ENCODE measurements at places on chromosomes 1 and 21.

DNA sequence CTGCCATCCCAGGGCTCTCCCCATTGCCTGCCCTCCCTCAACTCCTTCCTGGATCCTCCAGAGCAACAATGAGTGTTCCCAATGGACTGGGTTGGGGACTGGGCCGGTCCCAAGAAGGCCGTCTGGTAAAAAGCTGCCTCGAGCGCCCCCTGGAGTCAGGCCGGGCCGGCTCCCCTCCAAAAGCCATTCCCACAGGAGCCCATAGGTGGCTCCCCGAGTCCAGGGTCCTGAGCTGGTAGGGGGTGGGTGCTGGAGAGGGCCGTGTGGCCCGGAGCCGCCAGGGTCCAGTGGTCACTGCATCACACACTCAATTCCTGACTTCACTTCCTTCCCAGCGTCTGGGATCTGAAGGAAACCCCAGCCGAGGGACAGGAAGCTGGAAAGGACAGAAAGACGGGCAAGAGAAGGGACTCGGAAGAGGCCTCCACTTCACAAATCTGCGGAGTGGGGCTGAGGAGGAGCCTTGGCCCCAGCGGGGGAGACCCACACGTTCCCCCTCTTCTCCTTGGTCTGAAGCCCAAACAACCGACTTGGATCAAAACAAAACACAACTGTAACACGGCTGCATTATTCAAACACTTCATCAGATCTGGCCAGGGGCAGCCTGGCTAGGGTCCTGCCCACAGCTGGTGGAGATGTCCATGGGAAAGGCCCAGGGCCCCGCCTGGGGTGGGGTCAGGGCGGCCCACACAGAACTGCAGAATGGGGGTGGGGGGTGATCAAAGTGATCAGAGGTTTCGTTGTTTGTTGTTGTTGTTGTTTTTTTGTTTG is 10.9 kb upstream of the ALDH4A1 start:
- DNase-seq: peak; percentile 65

DNA sequence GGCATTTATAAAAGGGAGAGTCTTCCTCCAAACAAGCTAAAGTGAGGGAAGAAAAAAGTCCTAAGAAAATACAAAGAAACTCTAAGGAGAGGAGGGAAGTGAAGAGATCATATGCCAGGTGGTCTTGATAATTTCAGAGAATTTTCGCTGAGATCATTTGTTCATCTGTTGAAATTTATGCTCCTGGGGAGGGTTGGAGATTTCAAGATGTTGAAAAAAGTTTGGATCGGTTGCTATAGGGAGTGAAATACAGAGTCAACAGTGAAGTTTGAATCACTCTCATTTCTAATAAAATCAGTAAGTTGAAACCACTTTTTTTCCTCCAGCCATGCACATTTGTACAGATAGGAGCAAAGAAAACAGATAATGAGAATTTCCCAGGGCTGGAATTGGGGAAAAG is 299.1 kb upstream of the ADAMTS5 start:
- DNase-seq: no peak

DNA sequence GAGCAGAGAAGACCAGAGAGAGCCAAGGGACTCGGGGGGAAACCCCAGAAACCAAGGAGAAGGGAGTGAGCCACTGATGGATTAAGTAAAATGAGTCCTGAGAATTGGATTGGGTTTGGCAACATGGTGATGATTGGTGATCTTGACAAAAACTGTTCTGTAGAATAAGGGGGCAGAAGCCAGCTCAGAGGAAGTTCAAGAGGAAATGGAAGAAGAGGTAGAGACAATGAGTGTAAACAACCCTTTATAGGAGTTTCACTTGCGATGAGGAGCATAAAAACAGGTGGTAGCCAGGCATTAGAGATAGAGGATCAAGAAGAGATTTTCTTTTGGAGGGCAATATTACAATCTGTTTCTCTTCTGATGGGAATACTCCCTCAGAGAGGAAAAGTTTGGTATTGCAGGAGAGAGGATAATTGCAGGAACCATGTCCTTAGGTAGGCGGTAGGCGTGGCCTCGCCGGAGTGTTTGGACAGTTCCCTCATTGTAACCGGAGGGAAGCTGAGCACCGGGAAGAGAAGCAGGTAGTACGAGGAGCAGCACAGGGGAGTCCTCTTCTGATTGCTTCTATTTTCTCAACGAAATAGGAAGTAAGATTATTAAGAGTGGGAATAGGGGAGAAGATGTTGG is 68.4 kb upstream of the TENT5C start:
- no peak for DNase-seq

GRCh38 chr21:46621457-46622182 is 13.9 kb upstream of the PRMT2 start:
- no peak for DNase-seq

DNA sequence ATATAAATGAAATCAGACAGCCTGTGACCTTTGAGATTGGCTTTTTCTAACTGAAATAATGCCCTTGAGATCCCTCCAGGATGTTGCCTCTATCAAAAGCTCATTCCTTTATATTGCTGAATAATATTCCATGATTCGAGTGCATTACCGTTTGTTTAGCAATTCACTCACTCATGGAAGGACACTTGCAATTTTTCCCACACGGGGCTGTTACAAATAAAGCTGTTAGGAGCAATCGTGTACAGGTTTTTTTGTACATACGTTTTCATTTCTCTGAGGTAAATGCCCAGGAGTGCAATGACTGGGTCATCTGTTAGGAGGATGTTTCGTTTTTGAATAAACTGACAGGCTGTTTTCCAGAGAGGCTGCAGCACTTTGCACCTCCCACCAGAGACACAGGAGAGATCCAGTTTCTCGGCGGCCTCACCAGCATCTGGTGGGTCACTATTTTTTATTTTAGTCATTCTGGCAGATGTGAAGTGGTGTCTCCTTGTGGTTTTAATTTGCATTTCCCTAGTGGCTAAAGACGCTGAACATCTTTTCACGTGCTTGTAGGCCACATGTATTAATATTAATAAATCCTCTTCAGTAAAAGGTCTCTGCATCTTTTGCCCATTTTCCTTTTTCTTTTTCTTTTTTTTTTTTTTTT is 11.0 kb downstream of the PRDM15 start:
- no peak for DNase-seq

GRCh38 chr1:9724706-9725476 is 73.4 kb downstream of the PIK3CD start:
- DNase-seq: peak; percentile 63

- DNase-seq: no peak
Measured at GRCh38 chr1:242178924-242179708, 180.2 kb upstream of the MAP1LC3C start.

GRCh38 chr21:29674343-29674742 is 265.5 kb downstream of the GRIK1 start:
- no peak for DNase-seq

DNA sequence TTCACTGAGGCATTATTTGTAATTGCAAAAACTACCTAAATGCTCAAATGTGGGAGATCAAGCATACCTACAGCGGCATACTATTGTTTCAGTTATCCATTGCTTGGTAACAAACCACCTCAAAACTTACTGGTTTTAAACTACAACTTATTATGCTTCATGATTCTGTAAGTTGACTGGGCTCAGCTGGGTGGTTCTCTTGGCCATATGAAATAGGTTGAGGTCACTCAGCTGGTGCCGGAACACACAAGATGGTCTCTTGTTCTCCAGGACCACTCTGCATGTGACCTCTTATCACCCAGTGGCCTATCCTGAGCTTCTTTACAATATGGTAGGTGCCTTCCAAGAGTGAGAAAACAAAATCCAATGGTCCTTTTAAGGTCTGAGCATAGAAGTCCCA is 195.4 kb upstream of the FGGY start:
- no peak for DNase-seq

DNA sequence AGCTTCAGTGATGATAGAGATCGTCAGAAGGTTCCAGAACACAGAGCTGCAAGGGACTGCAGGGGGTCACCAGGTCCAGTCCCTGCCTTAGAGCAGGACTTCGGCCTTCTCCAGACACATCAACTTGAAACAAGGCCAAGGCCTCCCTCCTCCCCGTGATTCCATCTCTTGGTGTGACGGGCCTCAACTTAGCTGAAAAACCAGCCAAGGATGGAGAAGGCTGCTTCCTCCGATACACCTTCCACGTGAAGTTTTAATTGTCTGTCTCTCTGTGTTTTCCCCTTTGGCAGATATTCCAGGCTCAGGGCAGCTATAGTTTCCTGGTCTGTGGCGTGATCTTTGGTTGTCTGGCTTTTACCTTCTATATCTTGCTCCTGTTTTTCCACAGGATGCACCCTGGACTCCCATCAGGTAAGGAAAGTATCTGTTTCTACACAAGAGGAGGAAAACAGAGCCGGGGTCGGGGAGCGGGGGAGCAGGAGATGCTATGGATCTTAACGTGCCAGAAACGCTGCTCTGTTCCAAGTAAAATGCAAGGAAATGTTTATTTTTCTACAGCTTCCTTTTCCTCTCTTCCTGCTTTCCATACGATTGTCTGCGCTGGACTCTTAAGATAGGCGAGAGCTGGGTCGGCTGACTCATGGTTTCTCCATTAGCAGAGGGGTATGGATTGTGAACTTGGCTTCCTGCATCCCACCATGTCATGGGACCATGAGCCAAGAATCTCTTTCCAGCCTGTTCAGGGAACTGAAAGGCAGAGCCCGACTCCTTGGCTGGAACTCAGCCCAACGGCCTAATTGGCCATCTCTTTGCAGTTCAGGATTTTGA is 32.8 kb downstream of the ELK4 start:
- DNase-seq: no peak

DNA sequence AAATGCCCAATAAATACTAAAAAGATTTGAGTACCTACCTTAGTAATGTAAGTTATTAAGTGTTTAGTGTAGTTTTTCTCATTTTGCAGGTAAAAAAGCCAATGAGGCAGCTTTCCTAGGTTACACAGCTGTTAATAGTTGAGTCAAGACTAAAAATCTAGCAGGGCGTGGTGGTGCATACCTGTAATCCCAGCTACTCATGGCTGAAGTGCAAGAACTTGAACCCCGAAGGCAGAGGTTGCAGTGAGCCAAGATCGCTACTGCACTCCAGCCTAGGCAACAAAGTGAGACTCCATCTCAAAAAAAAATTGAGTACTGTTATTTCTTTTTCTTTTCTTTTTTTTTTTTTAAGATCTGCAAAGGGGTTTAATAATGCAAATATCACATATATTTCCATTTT is 7.7 kb downstream of the YBX1 start:
- no peak for DNase-seq

- no peak for DNase-seq
Measured at GRCh38 chr1:15180945-15181523, 27.5 kb downstream of the TMEM51 start.

Measured in Kasumi-1 (cell line).